ENCODE measurements at places on chromosomes 2 and 18.

- DNase-seq: no peak
These were observed 50.8 kb downstream of the EPG5 start for GRCh38 chr18:45916302-45916701.

DNA sequence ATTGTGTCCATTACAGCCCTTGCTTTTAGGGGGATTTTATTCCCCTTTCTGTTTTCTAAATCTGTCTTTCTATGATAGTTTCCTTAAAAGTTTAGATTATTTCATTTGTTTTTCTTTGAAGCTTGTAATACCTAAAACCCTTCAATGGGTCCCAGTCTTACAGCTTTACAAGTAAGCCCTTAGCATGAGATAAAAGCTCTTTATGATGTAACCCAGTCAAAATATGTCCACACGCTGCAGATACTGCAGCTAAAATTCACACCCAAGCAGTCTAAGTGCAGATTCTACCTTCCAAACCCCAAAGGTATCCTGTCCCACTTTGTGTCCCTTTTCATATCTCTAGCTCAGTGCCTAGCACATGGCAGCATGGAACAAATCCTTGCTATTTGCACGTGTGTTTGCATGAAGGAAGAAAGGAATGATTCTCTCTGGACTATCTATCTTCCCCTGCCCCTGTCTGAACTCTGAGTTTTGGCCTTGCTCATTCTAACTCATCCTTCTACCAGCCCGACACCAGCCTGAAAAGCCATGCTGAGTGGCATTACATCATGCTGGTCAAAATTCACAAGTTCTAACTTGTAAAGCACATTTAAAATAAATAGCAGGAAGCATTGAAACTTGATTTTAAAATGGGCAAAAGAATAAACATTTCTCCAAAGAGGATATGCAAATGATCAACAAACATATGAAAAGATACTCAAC is 623.2 kb downstream of the IRS1 start:
- no peak for DNase-seq

DNA sequence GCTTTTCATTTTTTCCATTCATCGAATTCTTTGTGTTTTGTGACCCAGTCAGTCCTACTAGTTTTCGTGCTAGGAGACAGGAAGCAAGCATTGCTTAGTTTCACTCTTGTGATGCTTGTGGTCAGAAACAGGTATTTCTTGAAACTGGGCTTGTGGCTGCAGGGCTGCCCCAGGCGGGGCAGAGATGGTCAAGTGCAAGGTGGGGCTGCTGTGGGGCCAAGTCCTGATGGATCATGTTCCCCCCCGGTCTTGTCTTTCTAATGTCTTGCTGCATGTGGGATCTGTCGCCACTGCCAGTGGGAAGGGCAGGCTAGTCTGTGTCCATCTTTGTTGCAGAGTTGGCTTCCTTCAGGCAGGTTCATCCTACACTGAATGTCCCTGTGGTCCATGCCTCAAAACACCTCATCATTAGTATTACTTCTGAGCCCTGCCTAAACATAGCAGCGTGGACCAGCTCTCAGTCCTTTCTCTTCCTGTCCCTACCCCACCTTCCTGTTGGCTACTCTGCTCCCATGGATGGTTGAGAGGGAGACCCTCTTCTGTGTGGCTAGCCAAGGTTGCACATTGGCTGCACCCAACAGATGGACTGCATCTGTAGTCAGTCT is 38.7 kb downstream of the INPP4A start:
- DNase-seq: no peak

DNA sequence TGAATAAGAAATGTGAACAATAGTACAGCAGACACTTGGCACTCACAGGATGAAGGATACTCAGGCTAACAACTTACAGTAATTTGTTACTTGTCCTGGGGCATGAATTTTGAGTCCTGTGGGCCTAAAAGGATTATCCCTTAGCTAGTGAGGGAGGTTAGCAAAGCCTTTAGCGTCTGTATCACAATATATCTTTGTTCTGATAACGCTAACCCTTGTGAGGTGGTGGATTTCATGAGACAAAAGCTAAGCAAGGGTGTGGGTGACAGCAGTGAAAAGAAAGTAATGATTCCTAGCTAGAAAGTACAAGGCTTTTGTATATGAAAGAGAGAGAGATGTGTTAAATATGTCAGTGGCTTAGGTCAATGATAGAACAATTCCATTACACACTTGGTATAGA is 46.8 kb upstream of the TTC21B start:
- no peak for DNase-seq

- no peak for DNase-seq
These were observed 423.6 kb upstream of the CHST9 start for GRCh38 chr18:27608742-27609141.

GRCh38 chr2:65294701-65295100 is 67.1 kb downstream of the ACTR2 start:
- DNase-seq: no peak

- DNase-seq: no peak
These were observed 436 bp upstream of the ITPRIPL1 start for GRCh38 chr2:96324721-96325040.

DNA sequence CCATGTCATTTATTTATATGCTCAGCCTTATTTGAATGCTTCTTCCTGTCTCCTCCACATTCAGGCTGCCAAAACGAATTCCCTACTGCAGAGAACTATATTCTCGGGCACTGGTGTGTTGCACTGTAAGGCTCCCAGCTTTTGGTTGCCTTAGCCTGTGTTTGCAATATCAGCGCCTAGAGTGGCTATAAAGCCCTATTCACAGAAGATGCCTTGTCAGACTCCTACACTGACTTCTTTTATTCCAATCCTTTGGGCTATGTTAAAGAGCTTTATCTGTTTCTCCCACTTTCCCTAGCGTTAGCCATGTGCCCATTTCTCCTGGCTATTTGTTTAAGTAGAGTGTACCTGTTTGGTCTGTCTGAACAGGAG is 62.4 kb upstream of the EHBP1 start:
- no peak for DNase-seq

Data from astrocyte (in vitro differentiated cells and primary cell).